GM13976 (cell line): ENCODE measurements at places on chromosomes 3 and 15.

- DNase-seq: no peak
Measured at GRCh38 chr3:63492464-63492863, 160.0 kb upstream of the SNTN start.

DNA sequence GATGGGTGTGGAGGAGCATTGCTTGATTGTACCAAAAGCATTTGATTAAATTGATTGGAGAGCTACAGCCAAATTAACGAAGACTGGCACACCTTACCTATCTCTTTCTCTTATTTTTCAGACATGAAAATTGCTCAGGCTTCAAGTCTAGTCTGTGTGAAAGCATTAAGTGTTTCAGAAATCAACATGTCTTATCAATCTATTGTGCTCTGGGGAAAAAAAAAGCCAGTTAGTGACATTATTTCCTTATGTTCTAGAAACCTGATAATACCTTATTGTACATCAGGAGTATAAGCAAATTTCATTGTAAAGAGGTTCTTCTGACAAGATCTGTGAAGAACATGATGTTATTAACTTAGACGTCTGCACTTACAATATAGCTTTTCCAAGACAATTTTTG lies 465.2 kb downstream of the IL5RA start:
- no peak for DNase-seq

DNA sequence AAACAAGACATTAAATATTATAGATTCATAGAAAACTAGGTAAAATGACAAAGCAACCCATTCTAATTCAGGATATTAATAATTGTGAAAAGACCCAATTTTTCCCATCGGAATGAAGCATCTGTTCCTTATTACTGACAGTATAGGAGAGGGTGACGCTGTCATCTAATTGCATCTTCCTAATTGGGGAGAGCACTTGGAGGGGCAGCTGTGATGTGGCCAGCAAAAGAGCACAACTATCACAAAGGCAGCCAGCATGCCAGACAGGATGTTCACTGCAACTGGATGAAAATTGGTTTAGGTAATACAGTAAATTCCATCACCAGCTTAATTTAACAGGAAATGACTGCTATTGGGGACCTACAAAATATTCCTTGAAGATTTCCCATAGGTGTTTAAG lies 21.9 kb upstream of the MINAR1 start:
- DNase-seq: no peak

DNA sequence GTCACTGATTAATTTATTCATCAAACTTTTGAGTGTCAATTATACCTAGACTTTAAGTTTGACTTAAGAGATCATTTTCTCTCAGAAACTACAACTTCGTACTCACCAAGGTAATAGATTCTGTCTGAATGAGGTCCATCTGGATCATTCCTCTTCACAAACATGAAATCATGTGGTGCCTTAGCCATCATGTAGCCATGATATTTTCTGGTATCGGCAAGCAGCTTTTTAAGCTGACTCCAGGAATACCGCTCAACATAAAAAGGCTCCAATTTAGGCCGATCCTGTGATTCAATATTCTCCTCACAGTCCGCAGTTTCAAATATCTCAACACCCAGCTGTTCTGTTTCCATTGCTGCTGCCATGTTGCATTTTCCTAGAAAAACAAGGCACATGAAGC lies 5.3 kb downstream of the DPP8 start:
- no peak for DNase-seq

- no peak for DNase-seq
Measured at GRCh38 chr3:32571192-32571485, 481 bp upstream of the DYNC1LI1 start.

DNA sequence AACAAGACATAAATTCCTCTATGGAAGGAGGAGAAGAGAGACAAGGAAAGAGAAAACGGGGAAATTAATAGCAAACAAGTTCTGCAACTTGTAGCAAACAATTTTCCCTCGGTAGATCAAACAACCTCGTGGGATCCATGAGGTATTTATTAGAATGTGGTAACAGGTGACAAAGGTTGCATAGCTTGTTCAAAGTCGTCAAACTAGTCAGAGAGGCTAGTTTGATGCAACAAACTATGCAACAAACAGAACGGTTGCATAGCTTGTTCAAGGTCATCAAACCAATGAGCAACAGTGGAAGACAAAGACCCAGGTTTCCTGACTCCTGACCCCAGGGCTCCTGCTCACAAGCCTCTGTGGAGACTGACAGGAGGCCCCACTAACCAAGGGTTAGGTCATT lies 20.7 kb downstream of the MB21D2 start:
- no peak for DNase-seq

DNA sequence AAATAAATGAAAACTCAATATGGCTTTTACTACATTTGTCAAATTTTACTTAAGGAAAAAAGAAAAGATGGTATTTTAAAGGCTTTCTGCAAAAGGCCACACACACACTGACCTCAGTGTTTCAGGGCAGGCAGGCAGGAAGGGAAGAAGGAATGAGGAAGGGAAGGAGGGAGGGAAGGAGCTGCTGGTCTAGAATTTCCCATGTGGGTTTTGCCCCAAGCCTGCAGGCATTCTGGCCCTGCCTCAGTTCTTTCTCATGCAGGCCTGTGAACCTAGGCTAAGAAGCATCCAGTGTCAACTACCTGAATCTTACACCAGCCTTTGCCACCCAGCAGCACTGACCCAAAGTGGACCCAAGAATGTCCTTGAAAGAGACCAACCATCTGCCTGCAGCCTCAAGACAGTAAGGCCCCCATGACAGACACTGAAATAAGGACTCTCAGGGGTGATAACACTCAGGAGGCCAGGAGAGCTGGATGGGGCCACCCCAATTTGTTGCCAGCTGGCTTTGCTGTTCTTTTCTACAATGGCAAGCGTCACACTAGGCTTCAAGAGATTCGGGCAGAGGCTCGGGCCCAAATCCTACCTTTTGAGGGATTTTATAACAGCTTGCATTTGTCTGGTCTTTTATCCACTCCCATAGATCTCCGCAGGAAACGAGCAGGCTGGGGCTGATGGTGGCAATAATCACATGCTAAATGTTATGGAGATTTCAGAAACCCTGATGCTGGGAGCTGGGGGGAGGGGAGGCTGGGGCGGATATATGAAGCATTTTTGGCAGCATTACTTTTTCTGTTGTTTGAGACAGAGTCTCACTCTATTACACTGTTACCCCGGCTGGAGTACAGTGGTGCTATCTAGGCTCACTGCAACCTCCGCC lies 51.4 kb downstream of the XXYLT1 start:
- DNase-seq: no peak

- DNase-seq: no peak
Measured at GRCh38 chr15:73747847-73748590, 5.1 kb downstream of the INSYN1 start.

- DNase-seq: no peak
Measured at GRCh38 chr3:123096731-123097130, 29.9 kb downstream of the PDIA5 start.

DNA sequence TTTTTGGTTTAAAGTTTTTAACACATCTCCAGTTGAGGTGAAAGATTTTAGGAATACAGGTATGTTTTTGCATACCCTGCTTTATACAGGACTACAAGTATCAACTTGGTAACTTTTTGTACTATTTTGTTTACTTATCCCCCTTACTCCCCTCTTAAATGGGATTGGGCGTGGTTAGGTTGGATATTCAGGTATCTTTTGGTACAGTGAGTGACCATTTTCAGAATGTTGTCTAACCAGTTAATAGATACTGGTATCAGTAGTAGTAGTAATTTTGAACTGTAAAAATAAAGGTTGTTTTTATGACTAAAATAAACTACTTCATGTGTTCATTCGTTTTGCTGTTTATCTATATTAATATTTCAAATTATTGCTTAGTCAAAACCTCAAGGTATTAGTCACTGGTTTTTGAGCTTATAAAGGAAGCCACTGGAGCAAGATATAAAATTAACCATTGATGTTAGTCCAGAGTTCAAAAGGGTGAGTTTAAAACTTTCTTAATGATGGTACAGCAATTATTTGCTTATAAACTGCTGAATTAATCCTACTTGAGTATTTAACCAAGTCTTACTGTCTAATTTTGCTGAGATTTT lies 3.3 kb downstream of the MME start:
- no peak for DNase-seq

DNA sequence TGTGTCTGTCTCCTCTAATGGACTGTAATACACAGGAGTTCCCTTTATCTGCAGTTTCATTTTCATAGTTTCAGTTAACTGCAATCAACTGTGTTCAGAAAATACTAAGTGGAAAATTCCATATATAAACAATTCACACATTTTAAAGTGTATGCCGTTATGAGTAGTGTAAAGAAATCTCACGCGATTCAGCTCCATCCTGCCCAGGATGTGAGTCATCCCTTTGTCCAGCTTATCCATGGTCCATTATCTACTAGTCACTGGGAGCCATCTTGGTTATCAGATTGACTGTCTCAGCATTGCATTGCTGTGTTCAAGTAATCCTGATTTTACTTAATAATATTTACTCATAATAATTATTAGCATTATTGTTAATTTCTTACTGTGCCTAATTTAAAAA lies 14.5 kb downstream of the ZPLD1 start:
- no peak for DNase-seq

- no peak for DNase-seq
Measured at GRCh38 chr3:14784087-14784681, 34.6 kb upstream of the FGD5 start.

GRCh38 chr3:132709761-132710160 lies 12.4 kb downstream of the NPHP3 start:
- DNase-seq: no peak

DNA sequence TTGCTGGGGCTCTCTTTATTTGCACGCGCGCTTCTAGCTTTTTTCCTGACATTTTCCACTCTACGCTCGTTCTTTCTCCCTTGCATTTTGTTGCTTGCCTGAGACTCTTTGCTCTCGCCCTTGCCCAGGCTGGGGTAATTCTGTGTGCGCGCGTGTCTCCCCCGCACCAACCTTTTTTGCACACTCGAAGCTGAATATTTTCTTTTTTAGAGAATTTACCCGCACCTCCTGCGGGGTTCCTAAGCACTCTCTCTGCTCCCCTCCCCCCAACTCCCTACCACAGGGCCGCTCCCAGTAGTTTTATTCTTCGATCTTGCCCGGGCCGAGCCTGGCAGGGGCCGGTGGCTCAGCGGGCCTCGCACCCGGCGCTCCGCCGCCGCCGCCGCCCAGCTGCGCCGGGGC lies 732 bp downstream of the FAM43A start:
- no peak for DNase-seq

GRCh38 chr3:51860703-51861665 lies at the start of gene IQCF2:
TSS of gene IQCF2 (plus strand) at chr3:51861615. CDS start at chr3:51861667, 52 bp downstream.
- no peak for DNase-seq

- DNase-seq: no peak
Measured at GRCh38 chr3:54790051-54790450, 137.8 kb downstream of the LRTM1 start.

DNA sequence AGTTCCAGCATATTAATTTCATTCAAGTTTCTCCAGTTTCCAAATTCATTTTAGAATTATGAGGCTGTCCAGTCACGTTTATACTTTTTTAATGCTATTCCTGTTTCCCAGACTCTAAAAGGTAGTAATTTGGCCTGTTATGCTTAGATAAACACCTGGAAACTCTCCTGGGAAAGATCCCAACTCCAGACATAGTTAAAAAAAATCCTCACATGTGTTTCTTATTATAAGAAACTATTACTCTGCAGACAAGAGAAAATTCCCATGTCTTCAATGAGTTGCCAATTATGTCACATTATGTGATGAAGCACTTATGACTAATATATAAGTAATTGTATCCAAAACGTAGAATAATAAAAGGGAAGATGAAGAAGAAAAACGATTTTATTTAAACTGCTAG lies 137.1 kb upstream of the TMC3 start:
- no peak for DNase-seq
